ENCODE measurements at places on chromosomes 11 and 22.

DNA sequence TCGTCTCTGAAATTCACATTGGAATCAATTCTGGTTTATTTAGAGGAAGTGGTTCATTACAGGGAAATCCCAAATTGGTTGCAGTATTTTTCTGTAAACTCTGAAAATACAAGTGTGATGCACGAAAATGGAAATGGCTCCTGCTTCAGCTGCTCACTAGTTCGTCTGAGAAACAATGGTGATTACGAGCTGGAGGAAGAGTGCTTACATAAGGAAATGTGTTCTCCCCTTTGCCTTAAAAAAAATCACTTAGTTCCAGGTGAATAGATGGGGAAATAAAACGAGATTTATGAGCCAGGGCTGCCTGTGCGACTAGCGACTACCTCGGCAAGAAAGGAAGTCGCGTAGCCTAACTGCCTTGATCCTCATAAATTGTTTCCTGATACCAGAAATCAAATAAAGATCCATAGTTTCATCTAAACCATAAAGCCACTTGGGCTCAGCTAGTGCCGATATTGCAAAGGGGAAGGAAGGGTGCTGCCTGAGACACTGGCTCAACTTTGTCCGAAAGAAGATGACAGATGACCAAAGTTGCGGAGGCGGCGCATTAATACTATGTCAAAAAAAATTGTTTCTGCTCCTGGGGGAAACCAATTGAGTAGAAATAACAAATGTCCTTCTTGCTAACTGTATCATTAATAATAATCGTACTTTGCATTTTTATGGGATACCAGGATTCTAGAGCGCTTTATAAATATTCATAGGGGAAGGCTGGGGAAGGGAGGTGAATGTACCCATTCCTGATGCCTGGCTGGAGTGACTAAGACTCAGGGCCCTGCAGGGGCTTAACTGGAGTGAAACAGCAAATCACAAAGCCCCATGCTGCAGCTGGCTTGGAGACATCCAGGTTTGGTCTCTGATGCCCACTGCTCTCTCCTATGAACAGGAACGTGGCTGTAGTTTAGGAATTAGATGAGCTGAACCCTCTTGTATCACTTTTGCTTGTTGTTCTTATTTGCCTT lies 185.7 kb downstream of the BLID start:
- DNase-seq: no peak

DNA sequence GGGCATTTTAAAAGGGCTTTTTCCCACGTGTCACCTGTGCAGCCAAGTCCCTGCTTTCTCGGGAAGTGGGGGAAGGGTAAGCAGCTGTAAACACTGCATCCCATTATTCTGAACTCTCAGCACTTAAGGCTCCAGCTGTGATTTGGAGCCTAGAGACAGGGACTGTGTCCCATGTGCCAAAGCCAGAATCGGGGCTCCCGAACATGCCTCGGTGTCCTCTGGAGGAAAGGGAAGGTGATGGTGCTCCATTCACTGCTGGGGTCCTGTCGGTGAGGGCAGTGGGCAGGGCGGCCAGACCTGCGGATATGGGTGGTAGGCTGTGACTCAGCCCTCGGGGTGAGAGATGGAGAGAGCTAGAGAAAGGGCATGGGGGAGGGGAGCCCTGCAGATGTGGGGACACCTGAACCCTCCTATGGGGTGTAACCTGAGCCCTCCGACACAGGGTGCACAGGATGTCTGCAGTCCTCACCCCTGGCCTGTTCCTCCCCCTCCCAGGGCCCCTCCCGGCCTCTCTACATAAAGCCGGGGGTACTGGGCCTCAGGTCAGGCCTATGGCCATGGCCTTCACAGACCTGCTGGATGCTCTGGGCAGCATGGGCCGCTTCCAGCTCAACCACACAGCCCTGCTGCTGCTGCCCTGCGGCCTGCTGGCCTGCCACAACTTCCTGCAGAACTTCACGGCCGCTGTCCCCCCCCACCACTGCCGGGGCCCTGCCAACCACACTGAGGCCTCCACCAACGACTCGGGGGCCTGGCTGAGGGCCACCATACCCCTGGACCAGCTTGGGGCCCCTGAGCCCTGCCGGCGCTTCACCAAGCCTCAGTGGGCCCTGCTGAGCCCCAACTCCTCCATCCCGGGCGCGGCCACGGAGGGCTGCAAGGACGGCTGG lies 31.8 kb downstream of the CAPN1 start:
- no peak for DNase-seq

- DNase-seq: peak; percentile 67
Measured at GRCh38 chr11:23856654-23857053, 640.2 kb upstream of the LUZP2 start.

DNA sequence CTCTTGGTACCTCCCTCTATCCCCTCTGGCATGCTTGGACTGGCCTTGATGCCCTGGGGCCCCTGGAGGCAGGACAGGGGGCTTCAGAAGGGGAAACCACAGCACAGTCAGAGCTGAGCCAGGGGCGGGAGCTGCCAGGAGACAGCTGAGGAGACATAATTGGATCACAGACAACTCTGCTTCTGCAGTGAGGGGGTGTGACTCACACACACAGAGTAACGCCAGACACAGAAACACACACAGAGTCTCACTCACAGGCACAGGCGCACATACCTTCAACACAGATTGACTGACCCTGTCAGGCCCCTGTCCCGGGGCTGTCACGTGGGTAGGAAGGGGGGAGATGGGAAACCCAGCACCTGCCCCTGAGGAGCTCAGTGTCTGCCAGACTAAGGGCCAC lies 20.6 kb downstream of the STARD10 start:
- peak; percentile 70 for DNase-seq

DNA sequence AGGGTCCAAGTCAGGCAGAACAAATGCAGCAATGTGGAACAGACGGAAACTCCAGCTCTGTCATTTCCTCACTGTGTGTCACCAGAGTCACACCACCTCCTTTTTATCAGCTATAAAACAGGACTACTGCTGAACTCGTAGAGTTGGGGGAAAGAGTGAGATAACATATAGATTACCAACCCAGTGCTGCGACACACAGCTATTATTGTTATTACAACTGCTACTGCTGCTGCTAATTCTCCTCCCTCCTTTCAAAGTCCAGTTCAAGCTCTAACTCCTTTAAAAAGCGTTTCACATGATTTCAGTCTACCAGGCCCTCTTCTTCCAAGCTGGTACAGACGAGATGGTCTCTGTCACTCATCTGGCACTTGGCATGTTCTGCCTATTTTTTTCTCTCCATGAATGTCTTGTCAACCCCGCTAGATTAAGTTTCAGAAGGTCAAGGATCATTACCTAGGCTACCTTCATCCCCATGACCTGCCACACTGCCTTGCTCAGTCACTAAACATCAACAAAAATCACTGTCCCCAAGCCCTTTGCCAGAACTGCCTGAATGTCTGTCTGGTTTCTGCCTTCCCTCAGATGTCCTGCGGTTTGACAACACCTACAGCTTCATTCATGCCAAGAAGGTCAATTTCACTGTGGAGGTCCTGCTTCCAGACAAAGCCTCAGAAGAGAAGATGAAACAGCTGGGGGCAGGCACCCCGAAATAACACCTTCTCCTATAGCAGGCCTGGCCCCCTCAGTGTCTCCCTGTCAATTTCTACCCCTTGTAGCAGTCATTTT lies 3.7 kb upstream of the MTFP1 start:
- no peak for DNase-seq

- no peak for DNase-seq
Measured at GRCh38 chr22:17368554-17369438, 464 bp upstream of the CECR2 start.

DNA sequence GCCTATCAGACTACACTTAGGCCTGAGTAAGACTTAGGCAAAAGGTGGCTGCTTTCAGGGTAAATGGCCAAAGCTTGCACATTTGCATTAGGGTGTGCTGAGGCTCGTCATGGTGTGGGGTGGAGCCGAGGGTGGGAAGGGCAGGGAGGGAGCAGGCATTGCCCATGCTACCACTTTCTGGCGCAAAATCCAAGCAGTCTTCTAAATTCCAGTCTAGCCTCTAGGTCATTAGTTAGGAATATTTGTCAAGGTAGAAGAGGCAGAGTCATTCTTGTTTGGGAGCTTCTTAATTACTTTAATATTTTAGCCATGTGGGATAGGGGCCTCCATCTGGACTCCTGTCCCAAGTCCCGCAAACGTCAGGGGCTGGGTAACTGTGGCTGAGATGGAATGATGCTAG lies 28.6 kb downstream of the SCUBE1 start:
- DNase-seq: no peak

- no peak for DNase-seq
Measured at GRCh38 chr11:40380835-40381234, 1078.6 kb downstream of the LRRC4C start.

All from fibroblast of skin of left biceps (primary cell).